CD4-positive, alpha-beta T cell (primary cell): ENCODE measurements at places on chromosomes 11 and 22. TPM values are rescaled to one million over a fixed set of nuclear protein-coding genes. Genes with fewer than 3 reads are reported as not detected.

- H3K4me1 ChIP-seq = peaks cover 2% of the 10 kb centered on the region
- H3K36me3 ChIP-seq = peaks cover 50% of the 10 kb centered on the region
- H3K27me3 ChIP-seq = no peaks in the 10 kb centered on the region
- DNase-seq = no peak
Measured at GRCh38 chr22:47000888-47001287, 238.4 kb downstream of the TBC1D22A start.

DNA sequence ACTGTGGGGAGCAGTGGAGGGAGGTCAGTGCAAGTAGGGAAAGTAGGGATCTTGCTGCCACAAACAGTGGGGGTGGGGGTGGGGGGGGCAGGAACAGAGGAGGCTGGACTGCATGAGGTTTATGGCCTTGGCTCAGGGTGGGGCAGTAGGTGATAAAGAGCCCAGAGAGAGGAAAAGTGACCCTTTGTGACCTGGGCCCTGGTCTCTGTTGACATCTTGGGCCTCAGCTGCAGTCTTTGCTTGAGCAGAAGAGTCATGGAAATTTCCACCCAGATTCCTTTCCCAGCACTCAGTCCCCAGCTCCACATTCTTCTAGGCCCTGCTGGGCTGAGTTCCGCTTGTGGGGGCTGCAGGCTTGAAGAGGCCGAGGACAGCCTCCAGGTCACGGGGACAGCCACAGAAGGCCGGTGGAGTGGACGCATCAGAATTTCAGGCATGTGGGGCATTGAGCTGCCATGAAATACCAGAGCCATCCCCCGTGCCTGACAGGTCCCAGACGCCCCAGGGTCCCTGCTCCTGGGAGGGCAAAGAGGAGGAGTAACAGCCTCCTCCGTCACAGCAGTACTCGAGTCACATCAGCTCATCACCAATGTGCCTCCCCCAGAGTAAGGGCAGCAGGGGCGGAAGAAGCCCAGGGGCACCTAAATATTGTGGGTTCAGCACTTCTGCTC lies 9.7 kb upstream of the MALAT1 start:
- H3K27ac ChIP-seq = no peak overlapping the region
- H3K27me3 ChIP-seq = no peaks in the 10 kb centered on the region
- no peak overlapping the region for H3K4me3 ChIP-seq
- peaks cover 33% of the 10 kb centered on the region for H3K4me1 ChIP-seq
- no peak for DNase-seq

DNA sequence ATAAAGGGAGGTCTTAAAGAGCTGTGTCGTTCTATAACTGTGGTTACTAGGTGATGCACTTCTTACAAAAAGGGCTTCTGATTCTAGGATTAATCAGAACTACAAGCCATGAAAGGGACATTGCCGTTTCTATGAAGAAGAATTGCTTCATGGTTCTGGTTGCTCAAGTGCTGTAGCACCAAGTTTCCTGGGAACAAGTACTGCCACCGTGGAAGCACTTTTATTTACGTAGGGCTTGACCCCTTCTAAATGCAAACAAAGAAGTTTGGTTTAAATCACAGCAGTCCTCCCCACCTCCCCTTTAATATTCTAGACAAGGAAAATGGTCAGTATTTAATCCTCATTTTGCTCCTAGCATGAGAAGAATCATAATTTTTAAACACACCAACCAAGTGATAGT lies 9.8 kb downstream of the YAP1 start:
- peaks cover 14% of the 10 kb centered on the region for H3K27me3 ChIP-seq
- H3K4me1 ChIP-seq = no peaks in the 10 kb centered on the region
- H3K36me3 ChIP-seq = no peaks in the 10 kb centered on the region
- H3K27ac ChIP-seq = no peak overlapping the region

GRCh38 chr11:65423516-65424204 lies 1.1 kb downstream of the NEAT1 start:
- peak overlapping the region; percentile 86 for H3K4me3 ChIP-seq
- peaks cover 61% of the 10 kb centered on the region for H3K4me1 ChIP-seq
- no peaks in the 10 kb centered on the region for H3K27me3 ChIP-seq
- DNase-seq = peak; percentile 41

The MPZL2 gene
- total RNA-seq = 1.8 TPM

The CHEK2 gene
- total RNA-seq = 2.6 TPM

The TRIM49 gene
- total RNA-seq = not detected

The NDUFA6 gene
- 59.8 TPM for total RNA-seq

The CDC45 gene
- 0.82 TPM for total RNA-seq
